Activated CD4-positive, alpha-beta T cell treated with anti-CD3 and anti-CD28 coated beads, Interleukin-2, amount 50 U/mL, for 24 hours (primary cell): ENCODE measurements at places on chromosomes 16 and 17.
A peak's percentile ranks its signal among the peaks of the same experiment; 100 is the strongest.

DNA sequence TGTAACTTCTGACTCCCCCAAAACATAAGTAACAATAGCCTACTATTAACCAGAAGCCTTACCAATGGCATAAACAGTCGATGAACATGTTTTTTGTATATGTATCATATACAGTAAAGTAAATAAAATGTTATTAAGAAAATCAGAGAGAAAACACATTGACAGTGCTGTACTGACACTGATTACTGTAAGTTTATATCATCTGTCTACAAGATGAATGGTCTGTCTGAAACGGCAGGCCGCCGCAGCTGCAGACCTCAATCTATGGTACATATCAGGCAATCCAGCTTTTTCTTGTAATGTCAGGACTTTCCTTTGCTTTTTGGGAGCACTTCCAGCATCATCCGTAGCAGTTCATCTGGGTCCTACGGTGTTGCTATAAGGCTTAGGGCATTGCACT is 44.2 kb upstream of the RPH3AL start:
- DNase-seq: no peak

GRCh38 chr17:8327303-8327649 is 12.4 kb upstream of the ODF4 start:
- DNase-seq: no peak

- no peak for DNase-seq
Observed at GRCh38 chr17:64213995-64214811, 48.9 kb downstream of the TEX2 start.

DNA sequence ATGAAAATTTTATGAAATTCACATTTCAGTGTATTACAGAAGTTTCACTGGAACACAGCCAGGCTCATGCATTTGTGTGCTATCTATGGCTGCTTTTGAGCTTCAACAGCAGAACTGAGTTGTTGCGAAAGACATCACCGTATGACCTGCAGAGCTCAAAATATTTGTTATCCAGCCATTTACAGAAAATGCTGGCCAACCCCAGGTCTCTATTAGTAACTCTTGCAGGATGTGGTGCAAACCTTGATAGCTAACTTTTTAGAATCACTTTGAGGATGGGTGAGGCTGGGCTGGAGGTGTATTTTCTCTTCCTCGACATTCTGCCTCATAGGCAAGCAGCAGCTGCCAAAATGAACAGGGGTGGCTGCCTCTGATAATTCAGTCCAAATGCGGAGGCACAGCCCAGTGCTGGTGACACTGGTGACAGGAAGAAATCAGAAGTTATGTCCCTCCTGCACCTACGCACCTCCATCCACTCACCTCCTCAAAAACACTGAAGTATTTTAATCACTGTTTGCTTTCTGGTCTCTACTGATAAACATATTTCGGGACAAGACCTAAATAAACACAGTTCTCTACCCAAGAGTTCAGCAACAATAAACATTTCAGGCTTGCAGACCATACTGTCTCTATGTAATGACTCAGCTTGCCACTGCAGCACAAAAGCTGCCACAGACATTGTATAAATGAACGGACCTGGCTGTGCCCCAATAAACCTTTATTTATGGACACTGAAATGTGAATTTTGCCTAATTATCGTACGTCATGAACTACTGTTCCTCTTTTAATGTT is 28.5 kb downstream of the ARHGAP17 start:
- DNase-seq: no peak

DNA sequence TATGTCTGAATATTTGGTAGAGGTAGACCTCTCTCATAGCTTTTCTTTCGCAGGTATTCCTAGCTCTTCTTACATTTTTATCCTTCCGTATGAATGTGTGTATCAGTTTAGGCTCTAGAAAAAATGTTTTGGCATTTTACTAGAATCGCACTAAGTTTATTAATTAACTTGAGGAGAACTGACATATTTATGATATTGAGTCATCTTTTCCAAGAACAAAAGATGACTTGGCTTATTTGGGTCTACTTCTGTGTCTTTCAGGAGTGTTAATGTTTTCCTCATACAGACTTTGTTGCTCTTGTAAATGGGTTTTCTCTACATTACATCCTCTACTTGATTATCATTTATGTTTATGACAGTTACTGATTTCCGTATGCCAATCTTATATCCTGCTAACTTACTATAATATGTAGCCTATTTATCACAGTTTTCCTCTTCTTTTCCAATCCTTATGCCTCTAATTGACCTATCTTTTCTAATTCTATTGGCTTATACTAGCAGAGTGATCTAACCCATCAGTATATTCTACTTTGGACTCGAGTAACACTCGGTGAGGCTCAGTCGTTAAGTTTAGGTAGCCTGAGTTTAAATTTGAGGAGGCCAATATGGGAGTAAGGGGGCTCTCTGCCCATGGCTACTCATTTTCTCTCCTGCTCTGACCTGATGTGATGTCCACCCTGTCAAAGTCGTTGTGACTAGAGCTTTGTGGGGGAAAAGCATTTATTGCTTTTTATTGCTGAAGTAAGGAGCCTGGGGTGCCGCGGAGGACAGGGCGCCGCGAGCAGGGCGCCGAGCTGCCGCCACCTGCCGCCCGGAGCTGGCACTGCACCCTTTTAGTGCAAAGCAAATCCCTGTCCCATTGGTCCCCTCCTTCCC is 20.0 kb downstream of the ST6GALNAC1 start:
- DNase-seq: peak; percentile 60

GRCh38 chr16:83315271-83315670 is 492.5 kb upstream of the HSBP1 start:
- DNase-seq: no peak

DNA sequence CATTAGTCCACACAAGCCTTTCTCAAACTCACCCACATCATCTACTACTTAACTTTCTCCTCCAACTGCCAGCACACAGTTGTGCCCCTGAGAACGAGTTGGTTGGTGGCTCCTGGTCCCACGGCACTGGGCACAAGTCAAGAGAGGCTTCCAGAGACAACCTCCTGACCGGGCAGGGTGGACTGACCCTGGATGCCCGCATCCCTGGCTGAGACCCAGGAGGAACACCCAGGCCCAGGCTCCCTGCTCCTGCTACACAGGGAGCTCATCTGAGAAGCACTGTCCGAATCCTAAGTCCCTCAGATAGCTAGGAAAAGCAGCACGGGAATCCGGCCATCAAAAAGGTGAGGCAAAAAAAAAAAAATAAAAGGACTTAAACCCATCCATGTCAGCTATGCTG is 29.0 kb downstream of the WDR45B start:
- no peak for DNase-seq

GRCh38 chr17:52025236-52025635 is 133.3 kb downstream of the CA10 start:
- DNase-seq: no peak

GRCh38 chr17:18038149-18038850 is 668 bp downstream of the ATPAF2 start:
- DNase-seq: peak; percentile 39

GRCh38 chr17:8577868-8578267 is 52.7 kb downstream of the MYH10 start:
- no peak for DNase-seq

DNA sequence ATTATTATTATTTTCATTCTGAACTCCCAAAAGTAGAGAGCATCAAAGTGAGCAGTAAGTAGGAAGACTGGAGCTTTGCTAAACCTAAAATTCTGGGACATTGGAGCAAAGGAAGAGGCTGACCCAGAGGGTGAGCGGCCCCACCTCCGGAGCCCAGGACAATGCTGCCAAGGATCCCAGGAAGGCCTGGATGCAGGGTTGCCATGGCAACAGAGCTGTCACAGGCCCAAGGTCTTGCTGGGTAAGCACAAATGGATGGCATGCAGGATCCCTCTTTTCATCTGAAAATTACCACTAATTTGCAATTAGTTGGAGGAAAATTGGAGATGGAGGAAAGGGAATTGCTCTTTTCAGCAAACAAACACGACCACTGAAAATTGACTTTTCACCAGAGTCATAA is 457.9 kb upstream of the CDH5 start:
- DNase-seq: no peak

- no peak for DNase-seq
Observed at GRCh38 chr17:67633751-67634211, 84.0 kb upstream of the NOL11 start.

GRCh38 chr16:3950343-3951193 is 70.1 kb upstream of the CREBBP start:
- DNase-seq: no peak

DNA sequence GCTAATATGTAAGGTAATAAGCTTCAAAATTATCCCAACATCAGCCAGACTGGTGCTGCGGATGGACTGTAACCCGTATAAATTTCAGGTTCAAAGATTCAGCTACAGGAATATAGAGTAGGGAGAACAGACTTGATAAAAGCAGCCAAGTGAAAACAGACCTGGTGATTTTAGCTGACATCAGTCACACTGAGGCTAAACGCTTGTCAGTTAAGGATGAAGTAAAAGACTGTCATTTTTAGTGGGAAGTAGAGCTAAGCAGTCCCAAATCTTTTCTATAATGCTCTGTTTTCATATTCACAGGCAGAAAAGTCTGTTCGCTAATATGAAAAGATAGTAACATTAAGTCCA is 35.4 kb downstream of the CMTM4 start:
- no peak for DNase-seq

DNA sequence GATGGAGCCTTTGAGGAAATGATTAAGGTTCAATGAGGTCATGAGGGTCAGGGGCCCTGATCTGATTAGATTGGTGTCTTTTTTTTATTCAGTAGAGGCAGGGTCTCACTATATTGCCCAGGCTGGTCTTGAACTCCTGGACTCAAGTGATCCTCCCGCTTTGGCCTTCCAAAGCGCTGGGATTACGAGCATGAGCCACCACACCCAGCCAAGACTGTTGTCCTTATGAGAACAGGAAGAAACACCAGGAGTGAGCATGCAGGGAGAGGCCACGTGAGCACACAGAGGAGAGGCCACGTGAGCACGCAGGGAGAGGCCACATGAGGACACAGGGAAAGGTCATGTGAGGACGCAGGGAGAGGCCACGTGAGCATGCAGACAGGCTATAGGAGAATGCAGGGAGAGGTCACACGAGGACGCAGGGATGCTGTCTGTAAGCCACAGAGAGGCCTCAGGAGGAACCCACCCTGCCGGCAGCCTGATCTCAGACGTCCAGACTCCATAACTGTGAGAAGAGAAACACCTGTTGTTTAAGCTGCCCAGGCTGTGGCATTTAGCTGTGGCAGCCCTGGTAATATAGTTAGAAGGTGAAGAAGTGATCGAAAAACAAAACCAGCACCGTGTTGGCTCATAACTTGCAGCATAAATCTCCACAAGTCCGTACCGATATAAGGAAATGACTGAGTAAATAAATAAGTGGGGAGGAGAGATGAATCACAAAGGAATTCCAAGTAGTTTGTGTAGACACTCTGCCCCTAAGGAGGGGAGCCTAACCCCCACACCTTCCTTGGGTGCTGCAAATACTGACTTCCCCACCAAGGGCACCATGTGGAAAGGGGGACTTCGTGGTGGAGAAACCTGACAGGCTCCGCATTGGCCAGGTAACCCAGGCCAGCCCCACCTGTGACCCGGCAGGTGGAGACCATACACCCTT is 14.6 kb upstream of the CSNK1D start:
- DNase-seq: no peak

GRCh38 chr16:53071748-53072301 is 17.0 kb downstream of the CHD9 start:
- no peak for DNase-seq

DNA sequence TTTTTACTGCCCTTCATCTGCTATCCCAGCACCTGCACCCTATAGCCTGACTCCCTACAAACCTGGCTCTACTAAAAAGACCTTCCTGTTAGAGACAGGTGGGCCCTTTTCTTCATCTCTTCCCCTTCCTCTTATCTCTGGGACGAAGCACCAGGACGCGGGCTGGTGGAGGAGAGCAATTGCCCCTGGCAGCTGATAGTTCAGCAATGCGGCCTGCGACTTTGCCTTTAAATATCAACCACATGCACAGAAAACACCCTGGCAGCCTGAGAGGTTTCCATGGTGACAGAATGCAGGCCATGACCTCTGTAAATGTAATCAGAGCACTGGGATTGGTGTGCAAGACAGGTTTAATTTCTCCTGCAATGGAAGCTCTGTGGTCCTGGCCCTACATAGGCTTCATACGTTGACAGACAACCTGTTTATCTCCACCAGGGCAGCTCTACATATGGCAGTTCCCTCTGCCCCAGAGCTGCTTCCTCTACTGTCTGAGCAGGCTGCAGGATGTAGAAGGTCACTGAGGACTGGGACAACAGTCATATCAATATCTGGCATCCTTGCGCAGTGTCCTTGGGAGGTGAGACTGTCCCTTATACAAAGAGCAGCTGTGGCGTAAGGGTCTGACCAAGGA is 10.0 kb upstream of the SKAP1 start:
- DNase-seq: no peak

GRCh38 chr17:60832151-60832585 is 154.5 kb downstream of the BCAS3 start:
- no peak for DNase-seq

- DNase-seq: no peak
Observed at GRCh38 chr17:76683921-76684745, 26.6 kb downstream of the MXRA7 start.

DNA sequence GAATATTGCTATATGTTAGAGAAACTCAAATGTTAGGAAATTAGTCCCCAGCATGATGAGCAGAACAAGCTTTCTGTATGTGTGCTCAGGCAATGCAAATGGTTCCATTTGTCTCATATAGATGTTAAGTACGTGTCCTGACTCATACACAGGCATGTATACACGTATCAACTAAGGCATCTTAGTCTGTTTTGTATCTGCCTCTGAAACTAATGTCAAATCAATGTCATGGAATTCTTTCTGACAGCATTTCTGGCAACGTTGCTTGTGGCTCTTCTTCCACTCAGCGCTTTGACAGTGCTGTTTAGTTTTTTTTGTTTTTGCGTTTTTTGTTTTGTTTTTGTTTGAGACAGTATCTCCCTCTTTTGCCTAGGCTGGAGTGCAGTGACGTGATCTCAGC is 111.9 kb downstream of the CNTNAP4 start:
- no peak for DNase-seq

DNA sequence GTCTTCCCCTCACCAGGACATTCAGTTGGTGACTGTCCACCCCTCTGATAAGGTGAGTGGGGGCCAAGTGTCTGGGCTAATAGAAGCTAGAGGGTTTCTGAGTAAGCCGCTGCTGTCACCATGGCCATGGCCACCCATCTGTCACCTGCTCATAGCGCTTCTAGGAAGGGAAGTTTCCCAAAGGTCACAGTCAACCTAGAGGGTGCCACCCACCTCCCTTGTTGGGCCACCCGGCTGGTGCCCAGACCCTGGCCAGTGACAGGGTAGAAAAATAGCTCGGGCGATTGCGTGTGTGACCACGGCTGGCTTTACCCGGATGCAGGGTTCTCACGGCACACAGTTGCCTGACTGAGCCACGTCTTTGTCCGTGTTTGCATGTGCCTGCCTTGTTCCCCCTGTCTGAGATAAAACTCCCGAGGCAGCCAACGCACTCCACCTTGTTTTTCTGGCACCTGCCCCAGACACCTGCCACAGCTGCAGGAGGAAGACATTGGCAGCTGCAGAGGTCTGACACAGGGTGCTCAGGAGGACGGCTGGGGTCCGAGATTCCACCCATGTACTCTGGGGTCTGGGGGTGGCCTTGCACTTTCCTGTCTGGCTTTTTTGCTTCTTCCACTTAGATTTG is 809 bp downstream of the PIRT start:
- no peak for DNase-seq

DNA sequence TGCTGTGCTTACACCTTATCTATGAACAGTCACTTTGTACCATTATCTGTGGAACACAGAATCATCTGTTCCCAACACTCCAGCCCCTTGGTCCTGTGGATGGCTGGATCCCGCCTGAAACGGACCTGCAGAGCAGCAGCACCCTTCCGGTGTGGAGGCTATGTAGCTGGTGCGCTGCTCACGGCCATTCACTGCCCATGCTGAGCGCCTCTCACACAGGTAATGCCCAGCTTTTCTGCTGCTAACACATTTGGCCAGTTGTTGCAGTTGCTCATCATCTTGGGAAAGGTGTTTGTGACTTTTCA is 11.4 kb upstream of the PLK1 start:
- DNase-seq: no peak
